ENCODE measurements at places on chromosomes 3 and 15.

- peak; percentile 84 for DNase-seq
Measured at GRCh38 chr15:33742800-33743199, 225.5 kb upstream of the CHRM5 start.

DNA sequence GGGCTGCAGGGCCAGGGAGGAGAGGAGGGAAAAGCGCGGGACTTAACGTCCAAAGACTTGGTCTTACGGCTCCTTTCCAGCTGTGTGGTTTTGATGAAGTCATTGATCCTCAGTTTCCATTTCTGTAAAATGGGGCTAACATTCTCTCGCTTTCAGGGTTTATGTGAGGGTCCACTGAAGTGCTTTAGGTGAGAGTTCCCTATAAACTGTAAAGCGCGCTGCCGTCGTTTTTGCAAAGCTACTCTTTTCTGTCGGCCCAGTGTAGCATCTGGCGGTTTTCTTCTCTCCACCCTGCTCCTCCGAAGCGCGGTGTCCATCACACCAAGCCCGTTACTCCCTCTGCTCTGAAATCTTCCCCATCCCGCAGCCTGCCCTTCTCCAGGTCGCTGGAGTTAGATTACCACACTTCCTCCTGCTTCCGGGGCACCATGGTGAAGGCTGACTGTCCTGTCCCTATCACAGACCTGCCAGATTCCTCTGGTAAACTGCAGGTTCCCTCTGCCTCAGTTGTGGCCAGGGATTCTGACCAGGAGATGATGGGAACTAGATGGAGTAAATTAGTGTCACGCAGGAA, 702 bp upstream of the DNAJC17 start:
- DNase-seq = no peak

- peak; percentile 33 for DNase-seq
Measured at GRCh38 chr3:172218350-172219323, 179.3 kb downstream of the FNDC3B start.

GRCh38 chr3:10432156-10432845, 73.1 kb downstream of the ATP2B2 start:
- no peak for DNase-seq

GRCh38 chr15:59424616-59425015, 13.4 kb upstream of the FAM81A start:
- no peak for DNase-seq

- no peak for DNase-seq
Measured at GRCh38 chr3:36397841-36398240, 17.5 kb downstream of the STAC start.

GRCh38 chr15:73715417-73715816, 31.2 kb downstream of the CD276 start:
- DNase-seq = no peak

DNA sequence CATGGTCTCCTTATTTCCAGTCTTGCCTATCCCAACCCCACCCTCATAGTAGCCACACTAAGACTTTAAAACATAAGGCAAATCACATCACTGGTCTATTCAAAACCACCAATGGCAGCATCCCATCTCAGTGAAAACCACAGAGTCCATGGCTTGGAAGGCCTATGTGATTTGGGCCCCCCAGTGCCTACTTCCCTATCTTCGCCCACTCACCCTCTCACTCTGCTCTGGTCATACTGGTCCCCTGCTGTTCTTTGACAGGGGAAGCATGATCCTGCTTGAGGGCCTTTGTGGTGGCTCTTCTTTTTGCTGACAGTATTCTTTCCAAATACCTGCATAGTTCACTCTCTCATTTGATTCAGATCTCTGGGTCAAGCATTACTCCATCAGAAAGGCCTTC, 3.3 kb downstream of the GTF2A2 start:
- DNase-seq = no peak
